Stimulated activated CD4-positive, alpha-beta T cell treated with anti-CD3 and anti-CD28 coated beads, Interleukin-1b, Interleukin-23, amount 100 ng/mL, for 1 hour (primary cell): ENCODE measurements at places on chromosomes 7 and 10.

DNA sequence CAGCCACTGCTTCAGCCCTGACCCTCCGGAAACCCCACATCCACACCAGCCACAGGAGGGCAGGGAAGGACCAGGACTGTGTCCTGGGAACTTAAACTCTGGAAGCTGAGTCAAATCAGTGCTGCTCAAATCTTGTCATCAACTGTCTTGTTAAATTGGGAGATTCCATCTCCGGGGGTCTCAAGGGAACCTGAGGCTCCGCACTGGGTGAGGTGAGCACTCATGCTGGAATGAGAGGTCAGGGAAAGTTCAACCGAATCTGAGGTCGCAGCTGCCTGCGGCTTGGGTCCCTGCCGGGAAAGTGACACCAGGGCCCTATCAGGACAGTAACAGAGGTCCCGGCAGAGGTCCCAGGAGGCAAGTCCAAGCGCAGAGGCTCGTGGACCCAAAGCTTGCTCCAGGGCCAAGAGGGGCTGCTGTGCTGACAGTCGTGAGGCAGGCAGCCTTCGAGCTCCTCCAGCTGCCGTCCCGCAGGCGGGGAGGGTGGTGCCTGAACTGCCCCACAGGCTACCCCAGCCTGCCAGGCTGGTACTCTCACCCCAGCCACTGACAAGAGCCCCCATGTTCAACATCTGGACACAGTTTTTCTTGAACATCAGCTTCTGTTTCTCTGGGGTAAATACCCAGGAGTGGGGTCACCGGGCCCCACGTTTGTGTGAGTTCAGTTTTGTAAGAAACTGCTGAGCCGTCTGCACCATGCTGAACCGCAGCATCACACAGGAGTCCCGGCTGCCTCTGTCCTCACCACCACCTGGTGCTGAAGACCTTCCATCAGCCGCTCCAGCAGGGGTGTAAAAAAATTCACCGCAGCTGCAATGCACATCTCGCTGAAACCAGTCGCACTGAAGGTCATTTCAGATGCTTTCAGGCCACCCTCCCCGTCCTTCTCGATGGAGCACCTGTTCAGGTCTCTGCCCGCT is 101.0 kb downstream of the DIP2C start:
- DNase-seq = no peak

DNA sequence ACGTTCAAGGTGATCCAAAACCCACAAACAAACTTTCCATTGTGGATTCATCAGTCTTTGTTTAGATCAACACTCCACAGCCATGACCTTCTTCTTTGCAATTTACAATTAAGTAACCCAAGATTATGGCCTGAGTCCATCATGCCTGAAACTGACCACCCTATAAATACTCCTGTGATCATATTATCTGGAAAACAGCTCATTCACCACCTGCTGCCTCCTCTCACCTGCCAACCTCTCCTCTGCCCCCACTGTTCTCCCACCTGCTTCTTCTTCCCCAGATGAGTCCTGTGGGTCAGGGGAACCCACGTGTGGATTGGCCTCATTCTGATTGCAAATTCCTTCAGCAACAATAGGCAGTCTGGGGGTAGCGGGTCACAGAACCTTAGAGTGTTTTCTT is 81.4 kb downstream of the ABLIM1 start:
- DNase-seq = no peak

DNA sequence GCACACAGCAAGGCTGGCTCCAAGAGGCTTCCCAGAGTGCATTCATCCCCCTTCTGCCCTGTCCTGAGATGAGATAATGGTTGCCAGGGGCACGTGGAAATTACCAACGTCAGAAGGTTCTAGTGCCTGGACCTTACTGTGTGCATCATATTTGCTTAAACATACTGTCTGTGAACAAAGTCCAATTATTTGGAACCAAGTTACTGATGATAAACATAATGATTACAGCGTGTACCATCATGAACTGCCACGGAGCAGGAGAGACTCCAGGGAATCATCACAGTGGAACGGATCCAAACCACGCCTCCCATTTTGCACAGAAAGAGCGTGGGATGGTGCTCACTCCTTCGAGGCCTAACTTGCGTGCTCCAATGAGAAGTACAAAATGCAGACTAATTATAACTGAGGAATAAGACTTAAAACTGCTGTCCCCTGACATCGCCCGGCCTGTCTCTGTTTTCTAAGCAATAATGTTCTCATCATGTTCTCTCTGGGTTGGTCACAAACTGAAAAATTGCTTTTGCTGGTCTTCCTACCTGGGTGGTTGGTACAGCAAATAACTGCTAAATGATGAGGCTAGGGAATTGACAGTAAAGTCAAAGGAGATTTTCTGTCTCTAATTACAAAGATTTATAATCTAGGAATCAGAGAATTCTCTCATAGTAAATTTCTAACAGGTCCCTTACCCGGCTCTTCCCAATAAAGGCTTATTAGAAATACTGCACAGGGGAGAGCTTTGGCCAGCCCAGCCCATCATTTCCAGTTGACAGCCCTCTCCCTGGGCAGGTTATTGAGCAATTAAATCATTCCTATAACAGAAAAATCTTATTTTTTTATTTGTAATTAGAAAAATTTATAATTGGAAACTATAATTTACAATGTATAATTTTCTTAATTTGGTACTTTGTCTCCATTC is 182.2 kb downstream of the CAMK1D start:
- DNase-seq = no peak

DNA sequence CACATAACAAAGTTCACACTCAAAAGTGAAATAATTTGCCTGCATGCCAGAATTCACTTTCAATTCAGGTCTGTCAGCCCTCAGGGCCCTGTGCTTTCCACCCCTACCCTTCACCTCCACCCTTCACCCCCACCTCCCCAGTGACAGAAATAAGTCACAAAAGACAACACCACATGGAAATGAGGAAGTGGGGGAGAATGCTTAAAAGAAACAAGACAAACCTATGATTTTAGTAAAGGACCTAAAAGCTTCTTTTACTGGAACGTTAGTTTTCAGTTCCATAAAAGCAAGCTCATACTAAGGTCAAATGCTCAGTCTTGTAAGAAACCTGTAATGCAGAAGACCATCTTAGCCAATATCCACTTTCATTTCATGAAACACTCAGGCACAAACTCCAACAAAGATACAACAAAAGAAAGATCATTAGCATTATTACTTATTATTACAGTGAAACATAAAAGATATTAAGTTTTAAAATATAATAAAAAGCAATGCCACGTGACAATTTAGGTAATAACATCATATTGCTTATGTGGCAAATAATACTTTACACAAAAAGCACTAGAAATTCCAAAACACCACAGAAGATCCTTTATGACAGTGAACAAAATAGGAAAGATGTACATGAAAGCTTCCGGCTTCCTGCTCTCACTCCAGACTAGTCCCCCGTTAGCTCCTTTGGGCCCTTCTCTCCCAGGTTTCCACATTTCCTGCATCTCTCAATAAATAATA is 112.1 kb downstream of the LMBR1 start:
- no peak for DNase-seq

DNA sequence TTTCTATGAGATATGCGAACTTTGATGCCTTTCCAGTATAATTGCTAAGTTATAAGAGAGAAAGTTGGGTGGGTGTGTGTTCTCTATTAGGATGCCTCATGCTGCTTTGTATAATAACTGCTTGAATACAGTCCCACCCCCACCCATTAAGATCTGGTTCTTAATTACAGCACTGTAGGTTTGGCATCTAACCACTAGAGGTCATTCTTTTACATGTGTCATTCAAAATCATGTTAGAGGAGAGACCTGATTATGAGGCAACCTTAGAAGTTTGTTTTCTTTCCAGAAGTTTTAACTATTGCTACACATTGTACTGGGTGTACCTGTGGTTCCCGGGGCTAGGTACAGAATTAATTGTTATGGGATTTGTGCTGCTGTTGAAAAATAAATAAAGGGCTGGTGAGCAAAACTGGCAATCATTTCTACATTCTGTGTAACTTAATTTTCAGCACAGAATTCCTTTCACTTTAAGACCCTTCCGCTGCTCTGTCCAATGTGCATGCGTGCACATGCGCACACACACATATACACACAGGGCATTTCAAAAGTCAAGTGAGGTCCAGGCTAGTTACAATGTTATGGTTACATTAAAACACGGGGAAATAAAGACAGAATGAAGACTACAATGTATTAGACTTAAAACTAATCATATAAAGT is 1156.3 kb downstream of the SORCS3 start:
- DNase-seq = no peak

DNA sequence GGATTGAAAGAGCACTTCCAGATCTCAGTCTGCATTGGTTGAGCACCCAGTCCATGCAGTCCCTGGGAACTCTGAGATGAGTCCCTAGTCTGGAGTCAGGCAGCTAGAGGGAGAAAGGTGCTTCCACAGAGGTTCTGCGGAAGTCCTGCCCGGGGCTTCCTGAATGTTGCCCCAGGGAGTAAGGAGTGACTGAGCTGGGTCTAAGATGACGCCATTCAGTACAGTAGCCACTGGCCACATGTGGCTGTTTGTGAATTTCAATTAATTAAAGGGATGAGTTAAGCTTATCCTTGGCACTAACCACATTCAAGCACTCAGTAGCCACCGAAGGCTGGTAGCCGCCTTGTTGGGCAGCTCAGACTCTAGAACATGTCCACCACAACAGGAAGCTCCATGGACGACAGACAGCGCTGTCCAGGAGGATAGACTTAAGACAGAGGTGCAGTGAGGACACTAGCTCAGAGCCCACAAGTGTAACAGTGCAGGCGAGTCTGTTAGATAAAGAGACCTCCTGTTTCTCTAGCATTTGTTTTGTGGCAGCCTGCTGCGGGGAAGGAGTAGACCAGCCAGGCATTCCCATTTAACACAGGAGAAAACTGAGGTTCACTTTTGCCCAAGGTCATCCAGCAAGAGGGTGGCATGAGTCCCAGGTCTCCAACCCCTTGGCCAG is 101.6 kb upstream of the PPIF start:
- no peak for DNase-seq

GRCh38 chr10:54905578-54906192 is 104.7 kb upstream of the PCDH15 start:
- DNase-seq = no peak

GRCh38 chr7:80136261-80137055 is 1.8 kb downstream of the GNAI1 start:
- DNase-seq = no peak

GRCh38 chr10:79147796-79148451 is 79.2 kb downstream of the ZMIZ1 start:
- DNase-seq = no peak

- no peak for DNase-seq
Measured at GRCh38 chr10:51198170-51198569, 123.9 kb downstream of the PRKG1 start.

GRCh38 chr10:112426111-112426510 is 20.6 kb downstream of the ZDHHC6 start:
- no peak for DNase-seq

GRCh38 chr7:150722431-150722931 is 6.1 kb downstream of the GIMAP1 start:
- no peak for DNase-seq

DNA sequence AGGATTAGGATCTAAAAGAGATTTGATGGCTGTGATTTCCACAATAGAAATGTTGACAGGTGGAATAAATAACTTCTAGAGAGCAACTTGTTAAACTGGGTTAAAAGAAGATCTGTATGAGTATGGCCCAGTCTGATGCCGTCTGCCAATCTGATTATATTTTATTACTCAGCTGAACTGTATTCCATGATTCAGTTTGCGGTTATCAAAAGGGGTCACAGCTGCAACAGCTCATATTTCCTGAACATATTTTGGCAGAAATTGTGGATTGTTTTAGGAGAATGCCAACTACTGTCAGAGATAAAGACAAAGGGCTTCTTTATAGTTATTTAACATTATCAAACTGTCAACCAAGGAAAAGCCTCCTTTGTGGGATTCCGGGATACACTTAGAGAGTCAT is 244.8 kb upstream of the MINDY3 start:
- DNase-seq = no peak

GRCh38 chr10:5283305-5284158 is 81.2 kb upstream of the UCN3 start:
- peak; percentile 10 for DNase-seq

DNA sequence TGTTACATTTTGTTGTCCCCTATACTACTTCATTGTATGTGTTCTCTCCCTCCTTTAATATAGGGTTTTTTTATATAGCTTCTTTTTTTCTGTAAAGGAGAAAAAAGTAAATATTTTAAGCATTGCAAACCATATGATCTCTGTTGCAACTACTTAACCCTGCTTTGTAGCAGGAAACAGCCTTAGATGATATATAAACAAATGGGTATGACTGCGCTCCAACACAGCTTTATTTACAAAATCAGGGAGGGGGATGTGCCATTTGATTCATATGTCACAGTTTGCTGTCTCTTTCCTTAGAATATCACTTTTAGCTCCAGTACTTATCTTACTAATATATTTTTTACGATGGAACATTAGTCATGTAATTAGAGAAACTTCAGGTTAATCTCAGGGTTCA is 155.2 kb upstream of the GNAI1 start:
- no peak for DNase-seq

- no peak for DNase-seq
Measured at GRCh38 chr10:75658915-75659314, 227.5 kb downstream of the LRMDA start.

- no peak for DNase-seq
Measured at GRCh38 chr10:58268454-58268945, 462 bp upstream of the CISD1 start.

- no peak for DNase-seq
Measured at GRCh38 chr7:114062810-114063209, 144.0 kb upstream of the PPP1R3A start.

DNA sequence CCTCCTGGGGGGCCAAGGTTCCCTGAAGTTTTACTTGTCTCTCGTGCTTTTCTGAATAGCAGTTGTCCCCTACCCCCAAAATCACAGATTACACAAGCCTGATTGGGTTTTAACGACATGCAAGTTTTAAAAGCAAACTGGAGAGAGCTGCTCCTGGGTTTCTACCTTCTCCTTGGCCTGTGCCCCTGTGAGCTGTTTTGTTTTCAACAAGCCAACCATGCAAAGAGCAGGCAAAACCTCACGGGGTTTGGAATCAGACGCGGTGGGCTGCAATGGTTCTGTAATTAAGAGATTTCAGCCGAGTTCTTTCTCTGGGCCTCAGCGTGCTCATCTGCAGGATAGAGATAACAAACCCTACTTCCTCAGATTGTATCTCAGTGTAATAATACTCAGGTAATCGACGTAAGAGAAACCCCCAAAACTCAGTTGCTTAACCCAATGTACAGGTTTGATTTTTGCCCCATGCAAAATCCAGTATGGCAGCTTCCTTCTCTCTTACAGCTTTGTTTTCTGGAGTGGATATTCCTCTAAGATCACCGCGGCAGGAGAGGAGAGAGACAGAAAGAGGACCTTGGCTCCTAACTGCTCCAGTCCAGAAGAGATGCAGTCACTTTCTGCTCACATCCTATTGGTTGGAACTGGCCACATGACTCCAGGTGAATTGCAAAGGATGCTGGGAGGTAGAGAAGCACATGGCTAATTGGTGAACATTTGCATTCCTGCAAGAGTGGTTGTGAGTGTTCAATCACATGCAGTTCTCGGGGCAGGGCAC is 42.0 kb downstream of the MYL10 start:
- no peak for DNase-seq

DNA sequence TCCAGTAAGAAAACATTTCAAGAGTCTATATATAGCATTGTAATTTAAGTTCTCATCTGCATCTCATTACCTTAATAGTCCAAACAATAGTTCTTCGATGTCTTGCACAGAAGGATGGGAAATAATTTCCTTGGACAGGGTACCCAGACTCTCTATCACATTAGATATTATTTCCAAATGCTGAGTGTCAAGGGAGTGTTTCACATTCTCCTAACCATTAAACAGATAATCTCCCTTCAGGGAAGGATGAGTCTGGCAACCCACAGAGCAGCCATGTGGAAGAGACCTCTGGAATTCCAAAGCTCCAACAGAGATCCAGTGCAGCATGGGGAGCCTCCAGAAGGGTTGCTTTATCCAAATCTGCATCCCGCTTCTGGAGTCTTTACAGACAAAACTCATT is 89.6 kb downstream of the FZD1 start:
- DNase-seq = no peak
